HT1080 (cell line): ENCODE measurements at places on chromosomes 7 and 10.

DNA sequence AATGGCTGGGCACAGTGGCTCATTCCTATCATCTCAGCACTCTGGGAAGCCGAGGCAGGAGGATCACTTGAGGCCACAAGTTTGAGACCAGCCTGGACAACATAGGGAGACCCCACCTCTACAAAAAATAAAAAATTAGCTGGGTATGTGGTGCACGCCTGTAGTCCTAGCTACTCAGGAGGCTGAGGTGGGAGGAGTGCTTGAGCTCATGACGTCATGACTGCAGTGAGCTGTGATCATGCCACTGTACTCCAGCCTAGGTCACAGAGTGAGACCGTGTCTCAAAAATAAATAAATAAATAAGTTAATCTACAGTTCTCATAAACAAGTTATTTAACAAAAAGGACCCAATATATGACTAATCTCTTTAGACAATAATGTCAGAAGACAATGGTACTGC is 76.2 kb downstream of the TPK1 start:
- DNase-seq = no peak

- no peak for DNase-seq
Observed at GRCh38 chr7:68776326-68776725, 821.9 kb upstream of the AUTS2 start.

- peak; percentile 34 for DNase-seq
Observed at GRCh38 chr10:56035489-56035888, 325.6 kb downstream of the ZWINT start.

- no peak for DNase-seq
Observed at GRCh38 chr10:59243611-59244195, 67.3 kb downstream of the PHYHIPL start.

- no peak for DNase-seq
Observed at GRCh38 chr7:99021941-99022560, 121.9 kb downstream of the SMURF1 start.

GRCh38 chr10:86644152-86644793 is 10.1 kb upstream of the OPN4 start:
- DNase-seq = no peak

- DNase-seq = peak; percentile 80
Observed at GRCh38 chr7:16318989-16319915, 102.1 kb downstream of the CRPPA start.
